ENCODE measurements at places on chromosomes 2 and 18. TPM values are rescaled to one million over a fixed set of nuclear protein-coding genes. Genes with fewer than 3 reads are reported as not detected.

SERPINB13 gene
- not detected for total RNA-seq

DNA sequence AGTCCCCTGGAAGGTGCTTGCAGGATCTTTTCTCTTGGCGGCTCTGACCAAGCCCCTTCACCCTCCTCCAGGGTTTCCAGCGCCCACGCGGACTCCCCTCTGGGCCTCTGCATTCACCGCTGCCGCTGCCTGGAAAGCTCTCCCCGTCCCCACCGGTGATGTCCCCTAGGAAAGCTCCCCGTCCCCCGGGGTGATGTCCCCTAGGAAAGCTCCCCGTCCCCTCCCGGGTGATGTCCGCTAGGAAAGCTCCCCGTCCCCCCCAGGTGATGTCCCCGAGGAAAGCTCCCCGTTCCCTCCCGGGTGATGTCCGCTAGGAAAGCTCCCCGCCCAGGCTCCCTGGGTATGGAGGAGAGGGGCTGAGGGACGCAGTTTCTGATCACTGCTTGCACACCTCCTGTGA is 27.9 kb downstream of the ZAP70 start:
- peak; percentile 68 for DNase-seq

DNA sequence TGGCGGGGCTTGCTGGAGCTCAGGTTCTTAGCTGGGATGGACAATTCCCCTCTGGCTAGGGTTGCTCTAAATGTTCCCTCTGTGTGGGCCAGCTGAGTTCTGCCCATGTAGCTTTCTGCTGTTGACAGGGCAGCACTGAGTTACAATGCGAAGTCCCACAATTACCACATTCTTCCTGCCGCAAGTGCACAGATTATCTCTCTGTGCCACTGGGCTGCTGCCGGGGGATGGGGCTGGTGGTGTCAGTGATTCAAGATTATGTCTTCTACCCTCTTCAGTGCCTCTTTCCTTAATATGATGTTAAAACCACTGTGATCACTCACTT is 708.1 kb downstream of the SLC4A3 start:
- DNase-seq: no peak

- DNase-seq: no peak
These were observed 25.4 kb upstream of the PID1 start for GRCh38 chr2:229296536-229296935.

GRCh38 chr18:78979056-78979729 is 425 bp upstream of the SALL3 start:
- no peak for DNase-seq

DNA sequence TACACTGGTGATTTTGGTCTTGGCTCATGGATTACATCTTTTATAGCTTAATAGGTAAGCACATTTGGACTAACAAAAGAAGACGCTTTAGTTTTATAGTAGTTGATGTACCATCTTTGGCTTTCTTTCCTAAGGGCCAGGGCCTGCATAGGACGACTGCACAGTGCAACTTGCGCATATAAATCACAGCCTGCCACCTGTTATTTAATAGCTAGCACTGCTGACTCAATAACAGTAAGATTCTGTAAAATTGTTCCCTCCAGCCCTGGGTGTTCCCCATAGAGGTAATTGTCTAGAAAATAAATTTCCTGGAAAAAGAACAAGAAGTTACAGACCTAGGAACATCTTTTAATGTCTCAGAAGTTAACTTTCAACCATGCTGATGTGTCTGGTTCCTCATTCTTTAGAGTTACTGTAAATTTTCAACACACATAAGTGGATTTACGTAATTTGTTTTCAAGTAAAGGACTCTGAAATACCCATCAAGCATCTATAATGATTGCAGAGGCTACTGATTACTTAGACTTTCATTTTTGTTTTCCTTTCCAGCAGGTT is 594.2 kb upstream of the NXPH2 start:
- no peak for DNase-seq

DNA sequence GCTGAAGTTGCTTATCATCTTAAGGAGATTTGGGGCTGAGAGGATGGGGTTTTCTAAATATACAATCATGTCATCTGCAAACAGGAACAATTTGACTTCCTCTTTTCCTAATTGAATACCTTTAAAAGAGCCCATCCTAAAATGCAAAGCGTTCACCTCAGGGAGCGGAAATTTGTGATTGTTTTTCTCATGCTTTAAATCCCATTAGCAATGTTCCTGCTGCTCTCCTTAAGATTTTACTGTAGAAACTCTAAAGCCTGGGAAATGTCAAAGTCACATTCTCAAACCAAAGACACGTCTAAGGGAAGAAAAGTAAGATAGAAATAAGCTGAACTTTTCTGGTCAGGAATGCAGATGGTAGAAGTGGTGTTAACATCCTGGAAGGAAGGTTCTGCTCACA is 285.8 kb upstream of the MAP2 start:
- no peak for DNase-seq
